ENCODE measurements at places on chromosomes 16 and 17. TPM values are rescaled to one million over a fixed set of nuclear protein-coding genes. Genes with fewer than 3 reads are reported as not detected.

- H3K4me1 ChIP-seq = no peaks in the 10 kb centered on the region
- no peaks in the 10 kb centered on the region for H3K36me3 ChIP-seq
- H3K27ac ChIP-seq = no peak overlapping the region
- DNase-seq = no peak
- no peak overlapping the region for H3K4me3 ChIP-seq
- no peaks in the 10 kb centered on the region for H3K27me3 ChIP-seq
Measured at GRCh38 chr17:68649324-68649723, 48.2 kb upstream of the FAM20A start.

DNA sequence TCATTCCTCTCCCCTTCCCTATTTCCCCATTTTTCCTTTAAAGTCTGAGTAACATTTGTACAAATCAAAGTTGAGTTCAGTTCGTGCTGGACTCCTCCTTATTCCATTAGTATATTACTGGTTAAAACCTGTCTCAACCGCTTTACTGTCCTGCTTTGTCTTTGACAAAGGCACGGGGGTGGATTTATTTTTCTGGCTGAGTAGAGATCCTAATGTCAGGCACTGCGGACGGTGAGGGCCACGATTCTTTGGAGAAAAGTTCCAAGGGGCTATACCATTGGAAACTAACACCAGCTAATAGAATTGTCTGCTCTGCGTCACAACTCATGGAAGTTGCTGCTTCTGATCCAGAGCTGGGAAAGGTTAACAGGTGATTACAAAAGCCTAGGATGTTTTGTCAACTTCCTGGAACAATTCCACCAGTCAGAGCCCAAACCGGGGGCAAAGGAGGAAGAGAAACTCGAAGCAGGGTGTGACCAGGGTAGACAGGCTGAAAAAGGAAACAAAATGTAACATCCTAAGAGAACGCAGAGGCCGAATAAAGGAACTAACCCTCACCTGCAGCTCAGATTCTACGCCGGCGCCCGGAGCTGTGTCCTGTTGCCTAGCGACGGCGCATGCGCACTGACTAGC lies 12.4 kb downstream of the TAT start:
- no peaks in the 10 kb centered on the region for H3K36me3 ChIP-seq
- H3K27ac ChIP-seq = peak overlapping the region; percentile 34
- H3K4me3 ChIP-seq = peak overlapping the region; percentile 27
- no peaks in the 10 kb centered on the region for H3K27me3 ChIP-seq

GRCh38 chr16:81806696-81807095 lies 27.6 kb downstream of the PLCG2 start:
- H3K36me3 ChIP-seq = no peaks in the 10 kb centered on the region
- H3K27me3 ChIP-seq = no peaks in the 10 kb centered on the region
- H3K4me1 ChIP-seq = no peaks in the 10 kb centered on the region
- DNase-seq = no peak

SPN gene
- total RNA-seq = 2.4 TPM

CDK5R1 gene
- 2.9 TPM for total RNA-seq

MT1M gene
- 6.2 TPM for total RNA-seq

KREMEN2 gene
- total RNA-seq = not detected

All from uterus (tissue), 4 donors.